CD8-positive, alpha-beta memory T cell (primary cell): ENCODE measurements at places on chromosomes 5 and 9.

GRCh38 chr5:129771058-129771838 lies 23.4 kb downstream of the MINAR2 start:
- no peak for DNase-seq

DNA sequence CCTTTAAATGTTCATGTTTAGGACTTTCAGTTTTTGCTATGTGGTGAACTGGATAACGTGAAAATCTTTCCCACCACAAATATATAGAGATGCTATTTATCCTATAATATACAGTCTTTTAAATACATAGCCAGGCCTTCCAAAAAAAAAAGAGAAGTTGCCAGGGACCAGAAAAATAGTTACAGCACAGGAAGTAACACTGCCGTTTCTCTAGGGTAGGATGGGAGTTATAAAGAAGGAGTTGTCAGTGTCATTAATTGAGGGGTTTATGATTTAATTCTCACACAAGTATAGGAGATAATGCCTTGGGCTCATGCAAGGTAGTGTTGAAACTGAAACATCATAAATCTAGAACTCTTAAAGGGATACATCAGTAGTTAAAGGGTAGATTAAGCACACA lies 83.9 kb downstream of the LRRC70 start:
- DNase-seq = no peak

- DNase-seq = no peak
Observed at GRCh38 chr9:18007621-18008020, 428.8 kb downstream of the SH3GL2 start.

- no peak for DNase-seq
Observed at GRCh38 chr5:73256862-73257261, 83.9 kb downstream of the TMEM174 start.

GRCh38 chr5:167644619-167645018 lies 646.8 kb upstream of the WWC1 start:
- no peak for DNase-seq

DNA sequence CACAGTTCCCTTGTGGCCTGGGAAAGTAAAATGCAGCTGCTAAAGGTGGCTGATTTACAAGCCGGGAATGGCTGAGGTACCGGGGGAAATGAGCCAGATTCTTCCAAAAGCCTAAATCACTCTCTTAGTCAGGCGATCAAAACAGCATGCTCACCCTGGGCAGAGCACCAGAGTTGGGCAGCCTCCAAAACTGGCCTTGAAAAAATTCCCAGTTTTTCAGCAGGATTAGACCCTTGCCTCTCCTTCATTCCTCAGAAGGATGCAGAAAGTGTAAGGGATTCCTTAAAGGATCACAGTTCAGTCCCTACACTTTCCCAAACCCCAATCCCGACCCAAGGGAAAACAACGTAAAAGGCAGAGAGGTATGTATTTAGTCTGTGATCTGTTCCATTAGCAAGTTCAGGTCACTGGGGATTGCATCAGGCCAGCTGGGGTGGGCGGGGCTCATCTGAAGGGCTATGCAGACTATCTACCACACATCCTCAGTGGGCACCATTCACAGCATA lies 16.9 kb downstream of the TMEM174 start:
- DNase-seq = no peak

GRCh38 chr9:103261951-103262350 lies 266.8 kb downstream of the CYLC2 start:
- DNase-seq = no peak

- DNase-seq = no peak
Observed at GRCh38 chr5:1409381-1410110, 35.7 kb downstream of the SLC6A3 start.

- DNase-seq = no peak
Observed at GRCh38 chr9:24011881-24012280, 185.8 kb upstream of the ELAVL2 start.

- no peak for DNase-seq
Observed at GRCh38 chr5:114054594-114054993, 307.3 kb upstream of the KCNN2 start.

DNA sequence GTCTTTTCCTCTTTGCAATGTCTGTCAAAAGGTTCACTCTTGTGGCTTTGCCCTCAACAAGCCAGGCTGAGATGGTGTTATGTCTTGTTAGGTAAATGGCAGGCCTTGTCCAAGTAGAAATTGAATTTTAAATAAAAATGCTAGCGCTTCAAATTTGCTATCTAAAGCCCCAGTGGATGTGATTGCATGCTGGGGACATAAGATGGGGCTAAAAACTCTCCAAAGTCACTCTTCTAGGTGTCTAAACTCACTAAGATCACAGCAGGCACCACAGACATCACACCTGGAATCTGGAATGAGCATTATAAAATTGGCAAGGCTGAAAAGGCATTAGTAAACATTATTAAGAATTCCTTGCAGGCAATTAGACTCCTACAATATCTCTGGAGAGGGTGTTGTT lies 262.7 kb upstream of the CLINT1 start:
- no peak for DNase-seq

- no peak for DNase-seq
Observed at GRCh38 chr5:31197183-31197582, 3.7 kb downstream of the CDH6 start.

DNA sequence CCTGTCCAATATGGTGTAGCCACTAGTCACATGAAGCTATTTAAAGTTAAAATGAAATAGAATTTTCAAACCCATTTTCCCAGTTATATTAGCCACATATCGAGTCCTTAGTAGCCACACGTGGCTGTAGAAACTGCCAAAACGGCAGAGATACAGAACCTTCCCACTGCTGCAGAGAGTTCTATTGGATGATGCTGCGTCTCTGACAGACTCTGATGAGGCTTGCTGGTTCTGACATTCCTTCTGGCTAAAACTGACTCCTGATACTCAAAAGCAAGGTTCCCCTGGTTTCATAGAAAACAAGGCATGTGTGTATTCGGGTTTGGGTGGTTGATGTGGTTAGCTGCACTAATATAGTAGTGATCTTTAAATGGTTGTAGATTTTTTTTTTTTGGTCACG lies 91.5 kb downstream of the TLE4 start:
- no peak for DNase-seq

GRCh38 chr9:83598487-83598886 lies 24.5 kb upstream of the IDNK start:
- DNase-seq = no peak

DNA sequence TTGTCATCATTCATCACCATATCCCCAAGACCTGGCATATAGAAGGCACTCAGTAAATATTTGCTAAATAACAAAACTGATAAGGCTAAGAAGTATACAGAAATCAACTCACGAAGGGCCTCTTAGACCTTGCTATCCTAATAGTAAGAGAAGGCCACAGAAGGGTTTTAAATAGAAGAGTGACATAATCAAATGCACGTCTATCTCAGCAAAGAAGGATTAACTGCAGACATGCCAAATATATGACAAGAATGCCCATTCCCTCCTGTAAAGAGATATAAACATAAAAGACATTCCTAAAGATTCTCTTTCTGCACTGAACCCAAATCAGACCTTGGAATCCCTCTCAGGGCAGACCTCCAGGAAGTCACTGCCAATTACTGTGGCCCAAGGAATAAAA lies 34.1 kb downstream of the ECPAS start:
- no peak for DNase-seq

- DNase-seq = no peak
Observed at GRCh38 chr9:86122311-86122710, 23.0 kb upstream of the GOLM1 start.

- no peak for DNase-seq
Observed at GRCh38 chr5:60185231-60186099, 291.9 kb upstream of the PDE4D start.

DNA sequence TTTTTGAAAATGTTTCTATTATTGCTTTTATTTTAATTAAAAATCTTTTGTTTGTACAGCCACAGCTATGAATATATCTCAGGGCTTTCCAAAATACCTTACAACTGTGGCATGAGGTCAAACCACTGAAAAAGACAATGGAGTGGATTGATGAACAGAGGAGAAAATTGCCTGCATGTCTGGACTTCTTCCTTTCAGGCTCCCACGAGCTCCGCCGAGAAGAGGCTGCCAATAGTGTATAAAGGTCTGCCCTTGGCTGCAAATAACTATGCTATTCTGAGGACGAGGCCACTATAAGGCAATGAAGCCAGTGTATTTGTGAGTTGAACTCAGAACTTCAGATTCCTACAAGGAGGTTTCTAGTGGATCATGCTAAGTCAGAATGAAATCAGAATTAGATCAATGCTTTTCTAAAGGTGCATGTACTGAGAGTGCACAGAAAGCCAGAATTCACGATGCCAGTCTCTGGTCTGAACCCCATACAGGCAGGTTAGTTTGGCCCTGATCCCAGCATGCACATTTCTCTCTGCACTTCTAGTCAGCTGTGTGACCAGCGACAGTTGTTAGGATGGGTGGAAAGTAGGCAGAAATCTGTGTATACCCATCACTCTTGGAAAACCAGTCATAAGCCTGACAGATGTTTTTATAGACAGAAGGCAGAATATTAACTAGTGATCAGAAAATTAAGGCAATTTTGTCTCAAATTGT lies 42.7 kb upstream of the PLPP1 start:
- DNase-seq = no peak

DNA sequence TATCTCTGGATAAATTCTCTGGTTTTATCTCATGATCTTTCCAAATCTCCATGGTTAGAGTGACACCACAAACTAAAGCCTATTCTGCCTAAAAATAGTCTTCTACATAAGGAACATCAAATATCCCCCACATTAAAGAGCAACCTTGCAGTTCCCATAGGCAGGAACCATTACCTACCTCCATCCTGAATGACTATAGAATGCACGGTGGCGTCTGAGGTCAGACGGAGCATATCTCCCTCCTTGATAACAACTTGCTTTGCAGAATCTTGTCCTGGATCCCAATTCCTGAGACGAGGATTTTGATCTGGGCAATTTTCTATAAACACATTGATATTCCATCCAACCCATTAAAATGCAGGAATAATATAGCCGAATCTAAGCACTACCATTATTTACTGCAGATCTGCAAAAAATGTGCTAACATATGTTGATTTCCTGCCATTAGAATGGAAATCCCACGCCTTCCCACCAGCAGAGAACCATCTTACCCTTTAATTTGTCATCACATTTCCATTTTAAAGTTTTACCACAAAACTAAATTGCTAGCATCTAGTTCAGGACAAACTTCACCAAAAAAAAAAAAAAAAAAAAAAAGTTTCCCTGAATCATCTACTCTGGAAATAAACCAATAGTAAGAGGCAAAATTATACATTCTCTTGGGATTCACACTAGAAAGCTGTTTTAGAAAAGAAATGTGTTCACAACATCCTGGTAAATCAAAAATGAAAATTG lies 22.1 kb downstream of the CEMIP2 start:
- no peak for DNase-seq

DNA sequence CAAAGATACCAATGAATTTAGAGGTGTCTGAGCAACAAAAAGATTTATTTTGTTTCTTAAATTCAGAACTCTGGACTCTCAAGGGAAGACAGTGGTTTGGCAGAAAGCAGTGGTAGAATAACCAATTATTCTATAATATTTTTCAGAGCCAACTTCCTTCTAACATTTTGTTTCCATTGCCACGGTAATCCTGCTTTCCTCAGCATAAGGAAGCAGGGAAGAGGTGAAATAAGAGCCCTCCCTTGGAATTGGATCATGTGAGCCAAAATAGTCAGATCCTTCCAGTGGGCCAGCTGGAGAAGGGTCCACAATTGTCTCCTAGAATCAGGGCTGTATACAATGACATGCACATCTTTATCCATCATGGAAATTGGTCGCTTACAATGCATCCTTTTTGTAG lies 130.0 kb upstream of the MAP1B start:
- DNase-seq = no peak

DNA sequence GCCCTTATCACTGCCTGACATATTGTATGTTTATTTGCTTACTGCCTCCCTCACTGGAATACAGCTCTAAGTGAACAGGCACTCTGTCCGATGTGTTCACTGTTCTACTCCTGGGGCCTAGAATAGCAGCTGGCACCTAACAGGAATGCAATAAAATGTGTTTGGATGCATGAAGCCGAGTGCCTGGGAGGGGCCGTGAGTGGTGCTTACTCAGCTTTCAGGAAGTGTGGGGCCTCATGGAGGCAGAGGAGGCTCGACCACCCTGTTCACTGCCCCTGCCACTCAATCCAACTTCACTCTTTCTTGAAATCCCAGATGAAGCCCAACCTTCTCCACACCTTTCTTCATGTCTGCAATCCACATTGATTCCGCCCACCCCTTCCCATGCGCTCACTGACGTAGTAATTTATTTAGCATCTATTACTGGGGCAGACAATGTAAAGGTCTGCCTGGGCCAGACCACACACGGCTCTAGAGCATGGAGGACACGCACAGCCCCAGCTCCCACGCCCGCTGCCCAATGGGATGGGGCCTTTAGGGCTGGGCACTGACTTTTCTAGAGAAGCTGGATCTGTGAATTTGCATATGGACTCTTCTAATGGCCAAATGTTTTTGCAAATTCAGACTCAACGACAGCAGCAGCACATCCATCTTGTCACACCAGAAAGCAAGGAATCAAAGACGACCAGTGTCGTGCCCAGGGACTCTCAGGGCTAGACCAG lies 21.3 kb downstream of the TBC1D9B start:
- no peak for DNase-seq

- DNase-seq = no peak
Observed at GRCh38 chr9:1008216-1008615, 31.8 kb downstream of the DMRT3 start.

DNA sequence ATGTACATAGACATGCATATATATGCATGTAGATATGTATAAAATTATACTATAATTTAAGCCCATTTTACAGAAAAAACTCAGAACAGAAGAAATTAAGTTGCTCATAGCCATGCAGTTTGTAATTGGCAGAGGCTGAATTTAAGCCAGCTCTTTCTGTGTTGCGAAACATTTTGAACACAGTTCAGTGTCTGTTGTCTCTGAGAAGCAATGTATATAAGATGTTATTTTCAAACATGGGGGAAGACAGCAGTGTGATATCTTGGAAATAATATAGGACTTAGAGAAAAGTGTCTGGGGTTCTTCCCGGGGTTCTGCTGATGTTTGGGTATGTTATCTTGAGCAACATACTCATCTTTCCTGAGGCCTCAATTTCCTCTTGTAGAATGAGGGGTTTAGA lies 37.6 kb downstream of the SVEP1 start:
- no peak for DNase-seq

DNA sequence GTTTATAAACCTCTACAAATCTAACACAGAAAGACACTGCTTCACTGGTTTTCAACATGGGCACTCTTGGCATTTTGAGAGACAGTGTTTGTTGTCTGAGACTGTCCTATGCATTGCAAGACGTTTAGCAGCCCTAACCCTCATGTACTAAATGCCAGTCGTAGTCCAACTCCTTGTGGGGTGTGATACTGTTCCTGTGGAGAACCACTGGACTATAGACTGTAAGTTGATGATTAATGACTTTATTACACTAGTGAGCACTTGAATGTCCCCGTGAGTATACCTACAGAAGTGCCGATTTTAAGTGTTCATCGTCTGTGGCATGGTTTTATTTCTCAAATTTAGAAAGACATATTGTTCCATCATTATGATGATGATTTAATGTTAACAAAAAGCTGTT lies 46.2 kb downstream of the RECK start:
- DNase-seq = no peak

GRCh38 chr5:140588311-140589070 lies 23.9 kb downstream of the SLC35A4 start:
- no peak for DNase-seq

- DNase-seq = no peak
Observed at GRCh38 chr5:150279330-150280020, 10.1 kb downstream of the CAMK2A start.
